ENCODE measurements at places on chromosomes 11 and 22.
A peak's percentile ranks its signal among the peaks of the same experiment; 100 is the strongest.

DNA sequence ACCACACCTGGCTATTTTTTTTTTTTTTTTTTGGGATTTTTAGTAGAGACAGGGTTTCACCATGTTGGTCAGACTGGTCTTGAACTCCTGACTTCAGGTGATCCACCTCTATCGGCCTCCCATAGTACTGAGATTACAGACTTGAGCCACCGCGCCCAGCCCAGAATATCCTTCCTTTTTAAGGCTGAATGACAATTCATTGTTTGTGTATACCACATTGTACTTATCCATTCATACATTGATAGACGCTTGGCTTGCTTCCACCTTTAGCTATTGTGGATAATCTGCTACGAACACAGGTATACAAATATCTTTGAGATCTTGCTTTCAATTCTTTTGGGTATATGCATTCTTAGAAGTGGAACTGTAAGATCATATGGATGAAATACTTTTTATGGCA is 10.8 kb upstream of the RASSF10 start:
- DNase-seq: no peak

GRCh38 chr22:19356708-19357269 is 65.3 kb upstream of the CLTCL1 start:
- no peak for DNase-seq

- DNase-seq: no peak
Observed at GRCh38 chr11:46728659-46729040, 9.6 kb downstream of the F2 start.

DNA sequence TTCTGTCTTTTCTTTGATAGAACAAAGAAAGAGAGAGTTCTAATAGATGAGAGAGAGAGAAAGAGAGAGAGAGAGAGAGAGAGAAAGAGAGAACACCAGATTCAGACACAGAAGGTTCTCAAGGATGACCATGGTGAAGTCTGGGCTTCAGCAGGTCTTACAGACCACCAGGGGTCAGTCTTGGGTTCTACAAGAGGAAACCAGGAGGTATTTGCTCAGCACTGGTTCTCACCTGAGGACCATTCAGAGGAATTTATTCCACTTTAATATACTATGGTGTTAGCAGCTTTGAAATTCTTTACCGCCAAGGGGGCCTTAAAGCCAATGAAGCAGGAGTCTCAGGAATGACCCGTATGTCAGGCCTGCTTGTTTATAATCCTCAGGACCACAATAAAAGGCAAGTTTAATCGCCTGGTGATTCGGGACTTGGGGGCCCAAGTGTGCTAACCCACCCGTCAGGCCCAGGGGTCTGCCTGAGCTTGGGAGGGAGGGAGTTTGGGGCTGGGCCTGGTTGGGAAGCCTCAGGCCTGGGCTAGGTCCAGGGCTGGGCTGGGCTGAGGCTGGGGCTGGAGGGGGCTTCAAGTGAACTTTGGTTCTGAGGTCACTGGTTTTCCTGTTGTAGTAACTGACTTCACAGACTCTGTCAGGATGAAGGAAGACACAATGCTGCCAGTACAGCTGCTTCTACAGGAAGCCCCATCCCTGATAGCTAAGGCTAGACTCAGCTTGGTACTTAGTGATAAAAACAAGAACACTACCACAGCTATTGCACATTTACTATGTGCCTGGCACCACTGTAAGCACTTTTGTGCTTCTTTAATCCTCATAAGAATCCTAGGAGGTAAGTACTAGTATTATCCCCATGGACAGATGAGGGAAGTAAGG is 179.2 kb upstream of the ZBED5 start:
- DNase-seq: peak; percentile 9
